ENCODE measurements at places on chromosomes 7 and 10.

DNA sequence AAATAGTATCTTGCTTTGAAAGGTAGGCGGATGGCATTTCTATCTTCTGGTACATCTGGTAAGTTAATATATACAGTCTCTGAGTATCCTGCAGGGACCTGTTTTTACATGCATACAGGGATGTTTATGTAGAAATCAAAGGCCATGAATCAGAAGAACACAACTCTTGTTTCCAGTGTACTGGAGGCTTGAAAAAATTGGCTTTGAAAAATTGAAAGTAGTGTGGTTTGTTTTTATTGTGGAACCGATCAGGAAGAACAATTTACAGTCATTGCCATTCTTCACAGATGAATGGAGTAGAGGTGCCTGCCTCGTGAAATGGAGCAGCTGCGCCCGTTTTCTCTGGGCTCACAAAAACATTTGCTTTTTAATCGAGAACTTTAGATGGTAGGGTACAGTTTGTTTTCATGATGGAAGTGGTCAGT, 54.0 kb upstream of the RPA3 start:
- no peak for DNase-seq

- DNase-seq, result no peak
These were observed 53.5 kb downstream of the GLI3 start for GRCh38 chr7:42183547-42183946.

DNA sequence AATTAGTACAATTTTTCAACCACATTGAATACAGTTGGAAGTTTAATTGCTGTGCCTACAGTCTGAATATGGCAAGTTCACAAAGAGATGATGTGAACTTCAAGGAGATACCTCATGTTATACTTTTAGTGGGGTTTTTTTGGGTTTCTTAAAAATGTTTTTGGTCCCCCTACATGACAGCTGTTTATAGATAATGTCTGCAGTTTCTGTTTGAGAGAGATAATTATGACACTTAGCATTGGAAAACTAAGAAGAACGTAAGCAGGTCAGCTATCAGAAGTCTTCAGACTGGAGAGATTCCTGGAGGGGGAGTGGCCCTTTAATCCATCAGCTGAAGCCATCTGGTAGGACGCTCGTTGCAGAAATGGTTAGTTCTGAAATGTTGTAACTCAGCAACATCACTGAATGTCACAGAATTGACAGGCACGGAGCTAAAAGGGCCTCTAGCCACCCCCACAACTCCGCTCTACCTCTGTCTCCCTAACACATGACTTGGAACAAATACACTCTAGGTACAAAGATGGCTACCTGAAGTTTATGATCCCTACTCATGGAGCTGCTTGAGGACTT, 29.0 kb downstream of the TIMM23 start:
- DNase-seq, result no peak

- DNase-seq, result no peak
These were observed 226.6 kb downstream of the DNAJC1 start for GRCh38 chr10:21776883-21777282.

Data from stimulated activated CD4-positive, alpha-beta T cell treated with anti-CD3 and anti-CD28 coated beads, Interleukin-15, amount 100 ng/mL, for 48 hours (primary cell).